ENCODE measurements at places on chromosomes 7 and 10.

- no peak for DNase-seq
These were observed 40.1 kb upstream of the SLC29A3 start for GRCh38 chr10:71278691-71279588.

DNA sequence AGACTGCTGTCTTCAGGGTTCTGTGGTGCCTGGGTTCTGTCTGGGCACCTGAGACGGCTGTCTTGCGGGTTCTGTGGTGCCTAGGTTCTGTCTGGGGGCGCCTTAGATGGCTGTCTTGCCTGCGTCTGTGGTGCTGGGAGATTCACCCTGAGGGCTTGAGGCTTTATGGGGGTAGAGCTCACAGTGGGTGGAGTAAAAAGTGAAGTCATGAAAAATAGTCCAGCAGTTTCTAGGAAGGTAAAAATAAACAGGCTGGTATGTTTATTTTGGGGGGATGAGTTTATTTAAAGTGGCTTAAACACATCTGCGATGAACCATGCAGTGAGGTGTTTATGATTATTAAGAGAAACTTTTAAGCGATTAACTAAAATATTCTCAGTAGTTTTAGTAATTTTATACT lies 64.2 kb downstream of the NKX6-2 start:
- no peak for DNase-seq

GRCh38 chr10:82692458-82692857 lies 817.5 kb downstream of the NRG3 start:
- no peak for DNase-seq

DNA sequence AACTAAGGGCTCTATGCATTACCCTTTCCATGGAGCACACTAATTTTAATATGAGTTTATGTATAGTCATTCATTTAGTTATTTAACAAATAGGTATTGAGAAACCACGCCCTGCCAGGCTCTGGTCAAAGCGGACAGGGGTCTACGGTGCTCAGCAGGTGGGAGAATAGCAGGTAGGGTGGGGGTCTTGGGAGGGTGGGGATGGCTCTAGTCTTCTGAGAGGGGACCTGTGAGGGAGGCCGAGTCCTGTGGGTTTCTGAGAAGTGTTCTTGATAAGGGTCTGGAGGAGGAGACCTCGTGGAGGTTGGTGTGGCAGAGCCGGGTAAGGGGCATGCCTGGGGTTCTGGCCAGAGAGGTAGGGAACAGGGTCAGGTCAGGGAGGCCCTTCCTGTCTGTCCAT lies 1.1 kb downstream of the WDFY4 start:
- no peak for DNase-seq

DNA sequence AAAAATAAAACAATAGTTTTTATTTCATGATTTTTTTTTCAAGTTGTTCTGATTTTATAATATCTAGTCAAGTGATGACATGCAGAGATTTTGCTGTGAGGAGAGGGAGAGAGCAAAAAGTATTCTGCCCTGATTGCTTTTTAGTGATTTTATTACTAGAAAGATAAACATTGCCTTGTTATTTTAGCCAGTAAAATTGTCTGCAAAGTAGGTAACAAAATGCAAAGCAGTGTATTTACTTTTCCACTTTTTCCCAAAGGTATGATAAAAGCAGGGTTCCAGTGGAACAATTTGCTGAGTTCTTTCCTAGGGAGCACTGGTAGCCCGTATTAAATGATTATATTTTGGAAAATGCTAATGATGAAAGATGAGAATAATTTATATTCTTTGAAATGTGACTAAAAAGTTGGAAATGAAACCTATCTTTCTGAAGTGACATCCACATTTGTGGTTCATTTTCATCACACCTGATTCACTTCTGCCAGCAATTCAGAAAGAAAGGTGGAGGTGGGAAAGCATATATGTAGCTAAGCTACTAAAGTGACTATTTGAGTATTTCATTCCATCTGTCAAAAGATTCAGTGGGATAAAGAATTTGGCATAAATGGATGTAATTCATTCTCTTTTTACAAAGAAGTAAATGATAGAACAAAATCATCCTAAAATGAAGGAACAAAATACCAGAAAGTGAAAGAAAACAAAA lies 300.3 kb downstream of the ADK start:
- DNase-seq, result no peak

DNA sequence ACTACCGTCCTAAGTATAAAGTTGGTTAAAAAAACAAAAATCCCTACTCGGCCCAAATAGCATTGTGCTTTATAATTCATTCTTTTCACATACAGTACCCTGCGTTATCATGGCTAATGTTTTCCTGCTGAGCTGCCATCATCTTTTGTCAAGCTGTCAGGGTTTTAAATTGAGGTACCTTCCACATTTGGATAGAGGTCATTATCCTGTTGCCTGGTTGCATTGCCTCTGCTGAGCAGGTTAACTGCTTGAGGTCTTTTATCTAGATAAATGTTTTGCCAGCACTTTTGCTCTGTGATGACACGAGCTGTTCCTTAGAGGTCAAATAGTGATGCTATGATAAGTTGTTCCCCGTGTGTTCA lies 94.4 kb upstream of the FZD1 start:
- no peak for DNase-seq

GRCh38 chr10:10872764-10873163 lies 144.9 kb upstream of the CELF2 start:
- no peak for DNase-seq

GRCh38 chr7:100799037-100799896 lies 28.1 kb downstream of the EPHB4 start:
- DNase-seq, result no peak

DNA sequence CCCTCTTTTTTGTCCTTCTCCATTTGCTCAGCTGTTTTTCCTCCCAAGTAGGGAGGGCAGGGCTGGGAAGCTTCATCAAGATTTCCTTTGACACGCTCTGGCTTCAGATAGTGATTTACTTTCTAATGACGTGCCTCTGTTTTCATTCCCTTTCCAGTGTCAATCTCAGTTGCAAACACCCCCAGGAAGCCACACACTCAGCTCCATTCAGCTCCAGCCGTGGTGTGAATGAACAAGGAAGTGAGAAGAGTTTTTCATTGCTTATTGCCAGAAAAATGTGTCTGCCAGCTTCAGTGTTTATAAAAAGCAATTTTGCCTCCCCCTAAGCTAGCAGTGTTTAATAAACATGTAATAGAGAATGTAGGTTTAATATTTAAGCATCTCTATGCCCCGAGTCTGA lies 108.7 kb upstream of the DPP6 start:
- no peak for DNase-seq

- DNase-seq, result no peak
These were observed 406.1 kb downstream of the PARD3 start for GRCh38 chr10:34408956-34409355.

DNA sequence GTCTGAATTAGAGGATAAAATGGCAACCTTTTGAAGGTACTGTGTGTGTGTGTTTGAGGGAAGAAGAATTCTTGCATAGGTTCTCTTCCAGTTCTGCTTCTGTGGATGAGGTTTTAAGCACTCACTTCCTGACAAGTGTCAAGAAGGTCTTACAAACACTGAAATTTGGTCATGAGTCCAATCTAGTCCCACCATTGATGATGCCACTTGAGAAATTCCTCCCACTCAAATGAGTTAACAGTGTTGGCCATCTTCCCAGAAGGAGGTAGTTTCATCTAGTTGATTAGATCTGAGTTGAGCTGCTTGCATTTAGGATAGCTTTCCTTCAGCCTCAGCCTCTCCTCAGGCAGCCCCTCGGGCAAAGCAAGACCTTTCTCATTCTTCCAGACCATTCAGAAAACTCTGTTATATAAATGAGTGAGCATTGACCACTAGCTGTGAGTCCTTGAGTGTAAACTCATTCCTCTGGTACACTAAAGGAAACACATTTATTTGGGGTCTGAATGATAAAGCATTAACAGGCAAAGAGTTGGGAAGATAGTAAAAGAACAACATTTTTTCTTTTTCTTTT lies 189.5 kb downstream of the TRIL start:
- DNase-seq, result no peak

GRCh38 chr7:109950256-109950655 lies 1140.7 kb upstream of the LRRN3 start:
- no peak for DNase-seq

GRCh38 chr10:7477538-7478334 lies 66.9 kb upstream of the SFMBT2 start:
- DNase-seq, result no peak

DNA sequence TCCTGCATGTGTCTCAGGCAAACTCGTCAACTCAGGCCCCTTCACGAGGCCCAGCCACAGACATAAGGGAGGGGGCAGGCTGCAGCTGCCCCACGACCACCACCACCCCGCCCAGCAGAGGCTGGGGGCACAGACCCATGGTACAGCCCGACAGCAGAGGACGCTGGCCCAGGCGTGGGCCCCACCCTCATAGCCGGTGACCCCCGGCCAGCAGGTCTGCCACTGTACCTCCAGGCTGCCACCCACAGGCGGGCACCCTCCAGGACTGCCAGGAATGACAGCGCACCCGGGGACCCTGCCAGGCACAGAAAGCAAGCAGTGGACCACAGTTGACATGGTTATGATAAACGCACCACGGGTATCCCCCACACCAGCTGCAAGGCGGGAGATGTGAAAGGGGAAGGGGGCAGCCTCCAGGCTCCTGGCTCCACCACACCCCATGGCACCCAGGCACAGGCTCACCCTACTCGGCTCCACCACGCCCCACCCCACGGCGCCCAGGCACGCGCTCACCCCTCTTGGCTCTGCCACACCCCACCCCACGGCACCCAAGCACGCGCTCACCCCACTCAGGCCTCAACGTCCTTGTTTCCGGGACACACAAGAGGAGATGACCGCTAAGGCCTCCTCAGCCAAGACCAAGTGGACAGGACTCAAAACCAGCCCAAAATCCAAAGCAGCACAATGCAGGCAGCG lies 135.9 kb downstream of the MAD1L1 start:
- no peak for DNase-seq

GRCh38 chr7:119711104-119711503 lies 561.9 kb upstream of the KCND2 start:
- no peak for DNase-seq

GRCh38 chr7:3867863-3868262 lies 566.8 kb downstream of the SDK1 start:
- no peak for DNase-seq

- DNase-seq, result no peak
These were observed 168.2 kb downstream of the SKAP2 start for GRCh38 chr7:26696161-26696560.

DNA sequence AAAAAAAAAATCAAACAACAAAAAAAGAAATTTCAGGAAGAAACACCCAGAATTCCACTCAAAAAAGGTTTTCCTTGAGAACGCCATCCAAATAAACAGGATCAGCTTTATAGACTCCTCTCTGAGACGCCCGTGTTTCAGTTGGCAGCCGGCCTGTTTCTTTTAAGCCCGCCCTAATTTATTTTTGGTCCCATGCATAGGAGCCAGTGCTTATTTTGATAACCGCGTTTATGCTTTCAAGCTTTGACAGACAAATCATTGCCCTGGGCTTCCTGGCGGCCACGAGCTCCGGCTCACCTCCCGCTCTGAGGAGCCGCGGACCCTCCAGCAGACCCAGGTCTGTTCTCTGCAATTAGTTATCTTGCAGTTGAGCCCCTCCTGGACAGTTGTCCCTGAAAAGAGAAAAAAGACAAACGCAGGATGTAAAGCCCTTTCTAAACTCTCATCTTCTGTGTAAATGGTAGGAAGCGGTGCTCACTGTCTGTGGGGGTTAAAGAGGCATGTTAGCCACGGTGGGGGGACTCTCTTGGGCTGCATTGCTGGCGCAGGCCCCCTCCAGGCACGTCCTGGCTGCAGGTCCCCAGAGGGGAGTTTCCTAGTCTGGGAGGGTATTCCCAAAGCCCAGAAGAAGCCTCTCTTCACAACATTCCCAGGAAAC lies 22.2 kb upstream of the UNCX start:
- no peak for DNase-seq

DNA sequence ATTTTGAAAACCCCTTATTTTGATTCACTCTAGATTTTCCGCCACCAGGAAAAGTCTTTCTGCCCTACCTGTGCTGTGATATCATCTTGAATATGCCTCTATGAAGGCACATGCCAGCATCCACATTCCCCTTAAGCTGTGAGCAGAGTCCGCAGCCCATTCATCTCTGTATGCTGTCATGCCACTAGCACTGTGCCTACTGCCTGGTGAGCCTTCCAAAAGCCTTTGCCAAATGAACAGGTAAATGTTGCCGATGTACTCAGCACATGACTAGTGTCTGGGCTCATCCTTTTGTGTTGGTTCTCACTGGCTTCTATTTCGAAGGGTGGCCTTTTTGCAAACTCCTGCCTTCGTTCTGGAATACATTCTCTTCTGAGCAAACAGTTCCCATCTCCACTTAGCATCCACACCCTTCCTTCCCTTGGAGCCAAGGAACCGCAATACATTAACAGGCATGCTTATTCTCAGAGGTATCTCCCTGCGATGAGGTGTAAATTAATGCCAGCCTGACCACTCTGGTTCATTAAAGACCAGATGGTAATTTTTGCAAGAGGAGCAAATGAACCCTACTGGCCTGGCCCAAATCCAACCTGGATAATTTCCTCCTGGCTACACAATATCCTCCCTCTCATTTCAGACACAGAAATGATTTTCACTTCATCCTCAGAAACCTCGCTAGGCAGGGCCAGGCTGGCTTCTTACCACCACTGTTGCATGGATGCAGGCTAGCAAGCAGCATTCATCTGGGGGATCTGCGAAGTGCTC lies 339.7 kb upstream of the NFE2L3 start:
- DNase-seq, result no peak

GRCh38 chr10:74977913-74978847 lies 133.3 kb upstream of the SAMD8 start:
- DNase-seq, result no peak

- DNase-seq, result no peak
These were observed 15.9 kb downstream of the YKT6 start for GRCh38 chr7:44216521-44217222.

- DNase-seq, result no peak
These were observed 138.6 kb downstream of the SORCS3 start for GRCh38 chr10:104779701-104780100.

Data from esophagus squamous epithelium (tissue), 5 donors.